Left colon (tissue), 2 donors: ENCODE measurements at places on chromosomes 3 and 15.

- no peak for DNase-seq
Observed at GRCh38 chr3:126053513-126053912, 30.4 kb downstream of the SLC41A3 start.

GRCh38 chr3:194673761-194674160 is 1.8 kb upstream of the LSG1 start:
- DNase-seq = no peak

- no peak for DNase-seq
Observed at GRCh38 chr15:79315623-79316328, 4.9 kb downstream of the TMED3 start.

DNA sequence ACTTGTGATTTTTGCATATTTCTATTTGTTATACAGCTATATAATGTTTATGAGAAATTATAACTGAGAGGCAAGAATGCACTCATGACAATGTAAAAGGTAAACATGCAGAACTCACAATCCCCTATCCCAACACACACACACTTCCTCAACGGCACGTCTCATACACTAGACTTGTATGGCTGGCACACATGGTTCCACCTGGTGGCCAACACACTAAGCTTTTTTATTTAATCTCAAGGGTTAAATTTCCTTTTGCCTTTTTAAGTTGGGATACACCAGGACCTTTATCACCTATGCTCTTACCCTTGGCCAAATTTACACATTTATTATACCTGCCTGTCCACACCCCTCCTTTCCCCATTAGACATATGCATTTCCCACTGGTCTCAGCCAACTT is 88.6 kb upstream of the PSMD6 start:
- no peak for DNase-seq

DNA sequence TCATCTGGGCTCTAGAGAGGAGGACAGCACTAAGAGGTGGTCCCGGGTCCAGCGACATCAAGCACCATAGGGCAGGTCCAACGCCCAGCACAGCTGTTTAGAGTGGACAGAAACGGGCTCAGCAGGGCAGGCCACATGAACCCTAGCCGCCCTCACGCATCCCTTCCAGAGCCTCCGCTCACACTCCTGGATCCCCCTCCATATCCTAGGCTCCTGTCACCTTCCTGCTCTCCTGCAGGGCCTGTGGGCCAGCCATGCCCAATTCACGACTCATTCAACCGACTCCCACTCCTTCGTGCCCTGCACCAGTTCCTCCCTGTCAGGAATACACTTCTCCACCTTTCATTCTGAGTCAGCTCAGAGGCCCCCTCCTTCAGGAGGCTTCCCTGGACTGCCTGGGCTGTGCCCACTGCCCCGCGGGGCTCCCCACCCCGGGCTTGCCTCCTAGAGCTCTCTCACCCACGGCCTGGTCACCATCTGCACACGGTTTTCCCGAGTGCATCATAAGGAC is 90.2 kb downstream of the LINGO1 start:
- DNase-seq = no peak

GRCh38 chr3:119810018-119810435 is 28.1 kb downstream of the NR1I2 start:
- DNase-seq = no peak

DNA sequence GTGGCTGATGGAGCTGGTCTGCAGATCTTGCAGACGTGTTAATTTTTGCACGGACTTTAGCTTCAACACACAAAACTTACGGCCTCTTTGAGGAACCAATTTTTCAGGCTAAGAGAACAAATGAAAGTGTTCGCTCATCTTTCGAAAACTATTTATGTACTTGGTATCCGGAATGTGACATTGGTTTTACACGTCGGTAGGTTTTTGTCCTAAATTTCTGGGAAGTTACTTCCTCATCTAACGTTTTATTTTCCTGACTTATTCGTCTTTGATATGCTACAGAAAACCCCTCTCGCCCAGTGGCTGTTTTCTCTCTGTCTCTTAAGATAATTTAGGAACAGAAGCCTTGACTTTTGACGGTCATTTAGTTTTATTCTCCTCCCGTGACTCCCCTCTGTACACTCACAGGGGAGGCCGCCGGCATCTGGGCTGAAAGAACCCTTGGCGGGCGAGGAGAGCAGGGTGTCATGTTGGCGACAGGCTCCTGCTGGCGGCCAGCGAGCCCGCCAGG is 834 bp upstream of the GREM1 start:
- DNase-seq = no peak

GRCh38 chr3:4174791-4175190 is 128.4 kb upstream of the SETMAR start:
- DNase-seq = peak; percentile 48

DNA sequence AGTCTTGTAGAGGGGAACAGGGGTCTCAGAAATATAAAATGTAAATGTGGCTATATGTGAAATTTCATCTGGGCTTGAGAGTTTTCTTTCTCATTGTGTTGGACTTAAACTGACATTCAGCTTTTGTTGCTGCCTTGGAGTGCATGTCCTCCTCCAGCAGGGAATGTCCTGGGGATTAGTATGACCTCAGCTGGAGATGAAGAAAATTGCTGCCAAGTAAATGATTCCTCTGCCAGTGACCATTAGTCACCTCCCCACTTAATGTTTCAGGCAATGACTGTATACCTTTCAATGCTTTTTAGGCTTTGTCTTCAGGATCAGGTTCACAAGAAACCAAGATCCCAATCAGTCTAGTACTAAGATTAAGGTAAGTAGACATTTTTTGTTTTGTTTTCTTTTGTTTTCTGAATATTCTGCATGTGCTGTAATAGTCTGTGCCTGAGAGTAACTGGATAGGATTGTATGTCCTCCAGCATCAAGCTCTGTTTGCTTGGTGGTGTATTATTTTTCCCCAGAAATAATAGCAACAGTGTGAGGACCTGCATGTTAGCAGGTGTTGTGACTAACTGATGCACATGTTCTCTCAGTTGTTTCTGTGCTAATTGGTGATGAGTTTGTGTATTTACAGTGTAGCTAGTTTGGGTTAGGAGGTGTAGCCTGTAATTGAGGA is 18.1 kb upstream of the SLC22A13 start:
- no peak for DNase-seq

- DNase-seq = no peak
Observed at GRCh38 chr3:153830552-153830951, 290.6 kb upstream of the ARHGEF26 start.

GRCh38 chr3:73215281-73215680 is 153.8 kb downstream of the EBLN2 start:
- DNase-seq = no peak
